Liver (tissue), 10 donors: ENCODE measurements at places on chromosomes 1 and 21. TPM values are rescaled to one million over a fixed set of nuclear protein-coding genes. Genes with fewer than 3 reads are reported as not detected.

The DIPK1A gene
- total RNA-seq: 11.6 TPM

The STPG1 gene
- total RNA-seq: 2.9 TPM

The PDC gene
- total RNA-seq: not detected

The SYPL2 gene
- 4.4 TPM for total RNA-seq

The SLC25A34 gene
- 7.3 TPM for total RNA-seq

The CD53 gene
- total RNA-seq: 25.1 TPM

The FCRLB gene
- total RNA-seq: 0.33 TPM

- no peak for DNase-seq
- H3K36me3 ChIP-seq: no peaks in the 10 kb centered on the region
- peaks cover 6% of the 10 kb centered on the region for H3K4me1 ChIP-seq
- H3K27me3 ChIP-seq: no peaks in the 10 kb centered on the region
- no peak overlapping the region for H3K4me3 ChIP-seq
Measured at GRCh38 chr1:234897754-234898454, 230.7 kb downstream of the TOMM20 start.

DNA sequence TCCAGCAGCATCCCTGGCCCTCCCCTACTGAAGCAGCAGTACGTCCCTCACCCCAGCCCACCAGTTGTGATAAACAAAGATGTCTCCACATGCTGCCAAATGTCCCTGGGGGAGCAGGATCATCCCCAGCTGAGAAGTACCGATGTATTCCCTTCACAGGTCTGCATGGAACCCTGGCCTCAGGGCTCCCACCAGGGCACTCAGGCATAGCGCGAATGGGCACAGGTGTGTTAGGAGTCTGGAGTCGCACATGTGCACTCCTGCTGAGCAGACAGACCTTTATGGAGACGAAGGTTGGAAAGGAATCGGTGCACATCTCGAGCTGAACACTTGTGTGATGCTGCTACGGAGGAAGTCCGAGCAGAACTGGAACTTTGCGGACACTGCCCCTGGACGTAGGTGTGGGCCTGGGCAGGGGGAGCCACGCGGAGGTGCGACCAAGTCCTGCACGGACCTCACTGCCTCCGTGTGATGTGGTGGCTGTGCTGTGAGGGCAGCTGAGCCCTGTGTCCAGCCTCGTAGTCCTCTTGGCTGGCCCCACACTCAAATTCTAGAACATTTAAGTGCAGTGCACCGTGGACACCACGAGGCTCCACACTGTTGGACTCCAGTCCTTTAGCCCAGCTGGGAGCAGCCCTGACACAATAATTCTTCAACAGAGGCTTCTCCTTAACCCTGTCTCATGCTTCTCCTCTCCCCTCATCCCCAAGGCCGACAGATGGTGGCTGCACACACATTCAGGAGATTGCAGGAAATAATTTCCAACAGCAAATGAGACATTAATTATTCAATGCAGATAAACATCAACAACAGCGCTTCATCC lies 43.4 kb downstream of the RSPH1 start:
- no peaks in the 10 kb centered on the region for H3K4me1 ChIP-seq
- H3K4me3 ChIP-seq: no peak overlapping the region
- no peaks in the 10 kb centered on the region for H3K27me3 ChIP-seq
- DNase-seq: no peak
- H3K36me3 ChIP-seq: no peaks in the 10 kb centered on the region

GRCh38 chr1:177858332-177858821 lies 111.5 kb downstream of the SEC16B start:
- no peaks in the 10 kb centered on the region for H3K27me3 ChIP-seq
- H3K4me3 ChIP-seq: no peak overlapping the region
- H3K27ac ChIP-seq: no peak overlapping the region
- no peak for DNase-seq
- no peaks in the 10 kb centered on the region for H3K36me3 ChIP-seq
- H3K4me1 ChIP-seq: no peaks in the 10 kb centered on the region

DNA sequence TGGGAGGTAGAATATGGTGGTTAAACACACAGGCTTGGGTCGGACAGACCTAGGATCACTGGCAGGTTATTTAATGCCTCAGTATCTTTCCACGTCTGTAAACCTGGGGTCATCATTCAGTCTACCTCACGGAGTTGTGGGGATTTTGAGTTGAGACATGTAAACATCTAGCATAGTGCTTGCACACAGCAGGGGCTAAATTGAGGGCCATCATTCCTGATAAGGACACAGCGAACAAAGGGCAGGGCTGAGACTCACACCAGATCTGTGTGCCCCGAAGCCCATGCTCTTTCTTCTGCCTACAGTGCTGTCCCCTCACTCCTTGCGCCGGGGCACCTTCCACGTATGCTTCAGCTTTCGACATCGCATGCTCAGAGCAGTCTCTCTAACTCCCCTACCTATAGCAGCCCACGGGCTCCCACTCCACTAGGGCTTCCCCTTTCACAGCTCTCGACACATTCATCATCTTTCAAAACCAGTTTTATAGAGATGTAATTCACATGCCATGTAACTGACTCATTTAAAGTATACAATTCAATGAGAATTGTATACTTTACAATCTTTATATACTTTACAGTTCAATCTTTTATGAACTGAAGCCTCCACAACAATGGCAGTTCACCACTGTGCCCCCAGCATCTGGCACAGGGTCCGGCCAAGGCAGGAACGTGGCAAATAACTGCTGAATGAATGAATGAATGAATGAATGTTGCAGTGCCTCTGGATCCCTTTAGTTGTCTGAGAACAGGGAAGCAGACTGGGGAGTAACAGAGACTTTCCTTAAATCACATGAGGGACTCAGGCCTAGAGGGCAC lies 48.0 kb downstream of the GPR161 start:
- peak; percentile 22 for DNase-seq
- H3K36me3 ChIP-seq: no peaks in the 10 kb centered on the region
- H3K4me1 ChIP-seq: no peaks in the 10 kb centered on the region
- no peaks in the 10 kb centered on the region for H3K27me3 ChIP-seq
- no peak overlapping the region for H3K27ac ChIP-seq
- no peak overlapping the region for H3K4me3 ChIP-seq

- no peak overlapping the region for H3K27ac ChIP-seq
- no peaks in the 10 kb centered on the region for H3K36me3 ChIP-seq
- no peaks in the 10 kb centered on the region for H3K4me1 ChIP-seq
- DNase-seq: no peak
- H3K27me3 ChIP-seq: no peaks in the 10 kb centered on the region
Measured at GRCh38 chr1:204826970-204827369, 43.7 kb upstream of the NFASC start.

GRCh38 chr21:39347537-39347936 lies 1.4 kb downstream of the HMGN1 start:
- H3K4me1 ChIP-seq: peaks cover 10% of the 10 kb centered on the region
- no peaks in the 10 kb centered on the region for H3K27me3 ChIP-seq
- H3K4me3 ChIP-seq: no peak overlapping the region
- no peak for DNase-seq

DNA sequence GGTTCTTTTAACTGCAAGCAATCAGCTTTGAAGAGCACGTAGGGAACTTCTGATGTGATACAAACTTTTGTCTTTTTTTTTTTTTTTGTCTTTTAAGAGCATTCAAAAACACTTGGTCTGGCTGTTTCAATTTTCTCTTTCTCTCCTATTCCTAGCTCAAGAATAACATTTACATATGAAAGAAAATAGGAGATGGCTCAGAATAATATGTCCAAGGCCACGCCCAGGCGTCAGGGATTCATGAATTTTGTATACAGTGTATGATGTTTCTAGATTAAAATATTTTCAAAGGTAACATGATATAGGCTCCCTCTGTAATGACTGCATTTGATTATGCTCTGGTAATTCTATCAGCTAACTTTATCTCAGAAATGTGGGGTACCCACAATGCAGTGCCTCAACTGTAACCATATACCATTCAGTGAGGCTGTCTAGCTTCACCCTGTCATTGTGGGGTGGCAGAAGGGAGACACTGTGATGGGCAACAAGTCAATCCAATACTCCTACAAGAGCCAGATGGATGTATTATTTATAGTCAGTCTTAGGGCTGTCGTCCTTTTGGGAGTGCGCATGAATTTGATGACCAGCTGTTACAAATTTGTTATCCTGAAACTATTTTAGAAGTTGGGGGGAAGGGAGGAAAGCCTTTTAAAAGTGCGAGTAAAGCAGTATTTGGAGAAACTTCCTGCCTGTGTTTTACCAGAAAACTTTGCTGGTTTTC lies 1.5 kb upstream of the AKNAD1 start:
- no peaks in the 10 kb centered on the region for H3K4me1 ChIP-seq
- no peak overlapping the region for H3K27ac ChIP-seq
- no peaks in the 10 kb centered on the region for H3K36me3 ChIP-seq
- H3K27me3 ChIP-seq: peaks cover 3% of the 10 kb centered on the region

DNA sequence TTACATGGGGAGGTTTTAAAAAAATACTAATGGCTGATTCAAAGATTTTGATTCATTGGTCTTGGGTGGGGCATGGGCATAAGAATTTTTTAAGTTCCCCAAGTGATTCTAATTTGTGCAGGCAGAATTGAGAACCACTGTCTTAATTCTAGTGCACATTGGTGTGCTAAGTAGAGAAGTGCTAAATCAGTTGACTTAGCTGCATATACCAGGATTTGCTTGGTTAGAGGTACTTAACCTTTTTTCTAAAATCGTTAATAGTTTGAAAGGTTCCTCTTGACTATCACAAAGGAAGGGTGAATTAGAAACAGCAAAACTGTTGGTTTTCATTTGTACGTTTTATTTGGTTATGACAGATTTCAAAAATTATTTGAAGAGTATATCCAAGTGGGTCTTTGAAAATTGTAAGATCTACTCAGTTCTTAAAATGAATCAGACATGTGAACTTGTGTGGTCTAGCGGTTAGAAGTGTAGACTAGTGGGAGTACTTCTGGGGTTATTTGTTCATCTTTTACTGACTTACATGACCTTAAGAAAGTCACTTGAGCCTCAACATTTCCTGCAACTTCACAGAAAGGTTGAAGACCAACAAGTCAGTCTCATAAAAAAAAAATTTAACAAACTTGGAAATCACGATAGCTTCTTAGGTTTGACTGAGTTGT lies 66.7 kb downstream of the RPAP2 start:
- no peak overlapping the region for H3K4me3 ChIP-seq
- no peak overlapping the region for H3K27ac ChIP-seq
- H3K36me3 ChIP-seq: no peaks in the 10 kb centered on the region

- H3K27ac ChIP-seq: no peak overlapping the region
- H3K27me3 ChIP-seq: no peaks in the 10 kb centered on the region
- no peak overlapping the region for H3K4me3 ChIP-seq
- H3K36me3 ChIP-seq: no peaks in the 10 kb centered on the region
- DNase-seq: no peak
- peaks cover 3% of the 10 kb centered on the region for H3K4me1 ChIP-seq
Measured at GRCh38 chr1:9078015-9078751, 8.7 kb upstream of the SLC2A5 start.

GRCh38 chr1:113835686-113836290 lies 23.5 kb upstream of the RSBN1 start:
- DNase-seq: no peak
- H3K36me3 ChIP-seq: no peaks in the 10 kb centered on the region
- no peak overlapping the region for H3K27ac ChIP-seq
- H3K4me1 ChIP-seq: no peaks in the 10 kb centered on the region
- no peaks in the 10 kb centered on the region for H3K27me3 ChIP-seq

- no peaks in the 10 kb centered on the region for H3K4me1 ChIP-seq
- H3K27ac ChIP-seq: no peak overlapping the region
- no peaks in the 10 kb centered on the region for H3K27me3 ChIP-seq
- H3K36me3 ChIP-seq: no peaks in the 10 kb centered on the region
- H3K4me3 ChIP-seq: no peak overlapping the region
Measured at GRCh38 chr1:84339503-84339902, 38.0 kb downstream of the SAMD13 start.
